ENCODE measurements at places on chromosomes 7 and 10.

- DNase-seq = no peak
These were observed 305.4 kb upstream of the SHH start for GRCh38 chr7:156117542-156118247.

- no peak for DNase-seq
These were observed 176.4 kb downstream of the TAX1BP1 start for GRCh38 chr7:27916372-27916771.

GRCh38 chr10:69409968-69410367 lies 6.8 kb downstream of the TACR2 start:
- DNase-seq = no peak

DNA sequence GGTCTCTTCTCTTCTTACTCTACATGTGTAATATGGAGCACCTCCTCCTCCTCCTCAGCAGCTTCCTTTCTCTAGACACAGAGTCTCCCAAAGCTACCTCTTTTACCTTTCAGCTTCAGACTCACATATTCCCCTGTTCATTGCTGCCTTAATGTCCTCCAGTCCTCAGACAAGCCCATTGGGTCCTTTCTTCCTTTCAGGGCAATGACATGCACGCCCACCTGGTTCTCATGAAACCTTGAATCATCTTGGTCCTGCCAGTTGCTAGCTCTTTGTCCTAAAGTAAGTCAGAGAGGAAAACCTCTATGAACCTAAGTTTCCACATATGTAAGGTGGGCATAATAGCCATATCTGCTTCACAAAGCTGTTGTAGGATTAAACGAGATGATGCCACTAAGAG lies 227.0 kb downstream of the RPS24 start:
- DNase-seq = no peak

GRCh38 chr10:86815035-86815617 lies 58.7 kb downstream of the BMPR1A start:
- DNase-seq = peak; percentile 58

DNA sequence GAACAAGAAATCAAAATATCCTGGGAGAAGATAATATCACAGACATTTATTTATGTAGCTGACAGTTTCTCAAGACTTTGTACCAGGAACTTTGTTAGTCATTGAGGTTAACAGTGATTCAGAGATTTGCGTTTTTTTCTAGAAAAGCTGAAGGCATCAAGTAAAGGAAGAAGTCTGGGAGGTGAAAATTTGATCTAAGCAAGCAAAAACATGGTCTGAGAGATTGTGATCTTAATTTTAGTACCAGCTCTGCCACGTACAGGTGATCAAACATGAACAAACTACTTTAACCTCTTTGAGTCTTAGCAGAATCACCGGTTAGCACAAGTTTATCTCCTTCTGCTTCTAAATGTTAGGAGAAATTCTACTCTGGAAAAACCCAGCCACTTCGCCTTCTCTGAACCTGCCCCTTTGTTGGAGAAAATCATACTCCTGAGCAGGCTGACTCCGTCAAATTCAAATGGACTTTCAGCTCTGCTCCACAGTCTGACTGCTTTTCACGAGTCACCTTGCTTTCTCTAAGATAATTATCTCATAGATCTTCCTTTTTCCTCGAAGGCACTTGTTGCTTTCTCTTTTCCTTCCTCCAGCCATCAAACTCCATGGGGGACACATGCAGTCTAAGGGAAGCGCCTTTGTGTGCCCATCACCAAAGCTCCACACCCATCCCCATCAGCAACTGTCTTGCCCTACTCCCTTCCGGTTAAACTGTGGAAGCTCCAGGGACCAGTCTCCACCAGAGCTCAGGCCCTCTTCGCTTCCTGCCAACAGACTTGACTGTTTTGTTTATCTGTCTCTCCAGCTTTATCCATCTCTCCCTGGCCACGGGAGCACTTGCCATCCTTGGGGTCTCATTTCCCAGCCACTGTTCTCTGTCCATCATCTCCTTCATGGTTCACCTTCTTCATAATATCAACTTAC lies 86.3 kb downstream of the PRKCQ start:
- DNase-seq = no peak

- DNase-seq = no peak
These were observed 45.4 kb downstream of the KAT6B start for GRCh38 chr10:74871595-74872382.

DNA sequence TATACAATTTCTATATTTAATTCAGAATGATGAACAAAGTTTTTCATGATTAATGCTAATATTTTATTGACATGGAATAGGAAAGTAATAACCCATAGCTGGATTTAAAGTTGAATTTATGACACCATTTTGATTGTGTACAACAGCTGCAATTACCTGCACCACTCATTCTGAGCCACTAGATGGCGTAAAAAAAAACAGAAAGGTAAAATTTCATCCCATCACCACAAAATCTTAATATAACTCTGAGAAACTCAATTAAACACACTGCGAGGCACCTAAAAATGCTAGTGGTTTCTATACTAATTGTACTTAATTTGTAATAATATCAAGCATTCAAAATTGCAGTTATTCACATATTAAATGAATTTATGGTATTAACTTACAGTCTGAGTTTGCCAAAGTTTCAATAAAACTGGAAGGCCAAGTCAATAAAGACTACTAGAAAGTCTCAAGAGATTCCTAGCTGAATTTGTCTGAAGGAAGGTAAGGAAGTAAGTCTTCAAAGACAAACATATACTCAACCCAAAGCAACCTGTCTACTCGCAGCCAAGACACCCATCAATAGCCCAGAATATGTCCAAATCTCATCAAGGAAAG lies 182.5 kb downstream of the SKAP2 start:
- DNase-seq = peak; percentile 42

GRCh38 chr10:114839901-114840300 lies 18.3 kb downstream of the FHIP2A start:
- DNase-seq = no peak

GRCh38 chr7:135352285-135352684 lies 118.6 kb downstream of the STRA8 start:
- no peak for DNase-seq

GRCh38 chr10:103281753-103282152 lies 4.8 kb downstream of the INA start:
- no peak for DNase-seq

DNA sequence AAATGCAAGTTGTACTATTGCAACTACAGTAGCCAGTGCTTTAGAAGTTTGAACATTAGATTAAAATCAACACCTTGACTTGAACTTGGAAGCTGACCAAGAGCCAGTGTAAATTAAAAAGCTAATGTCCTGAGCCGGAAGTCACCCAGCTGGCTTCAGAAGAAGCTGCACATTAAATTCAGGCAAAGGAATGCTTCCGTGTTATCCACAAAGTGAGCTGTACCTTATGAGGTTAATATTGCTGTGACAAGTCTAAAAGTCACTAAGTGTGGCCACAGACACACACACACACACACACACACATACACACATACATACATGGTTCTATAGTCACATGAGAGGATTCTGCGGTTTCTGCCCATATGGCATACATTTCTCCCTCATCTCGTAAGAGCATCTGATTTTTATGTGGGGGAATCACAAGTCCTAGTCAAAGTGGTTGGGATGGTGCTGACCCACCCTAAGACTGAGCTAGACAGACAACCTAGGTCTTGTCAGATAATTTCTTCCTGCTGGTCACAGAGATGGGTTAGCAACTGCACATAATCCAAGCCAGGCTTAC lies 612.9 kb downstream of the SORCS1 start:
- peak; percentile 64 for DNase-seq

DNA sequence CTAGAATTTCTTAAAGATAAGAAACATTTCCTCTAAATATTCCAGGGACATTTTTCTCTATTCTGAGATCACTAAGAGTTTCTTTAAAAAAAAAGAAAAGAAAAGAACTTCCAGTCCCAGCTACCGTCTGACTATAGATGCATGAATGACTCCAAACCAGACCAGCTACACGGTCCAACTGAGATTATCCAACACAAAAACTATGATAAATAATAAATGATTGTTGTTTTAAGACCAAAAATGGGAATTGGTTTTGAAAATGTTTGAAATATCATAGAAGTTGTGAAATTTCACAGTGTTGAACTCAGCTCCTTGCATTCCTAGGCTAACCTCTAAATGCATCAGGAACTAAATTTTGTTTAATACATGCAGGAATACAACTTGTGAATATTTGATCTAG lies 1619.6 kb upstream of the LRRTM3 start:
- no peak for DNase-seq

DNA sequence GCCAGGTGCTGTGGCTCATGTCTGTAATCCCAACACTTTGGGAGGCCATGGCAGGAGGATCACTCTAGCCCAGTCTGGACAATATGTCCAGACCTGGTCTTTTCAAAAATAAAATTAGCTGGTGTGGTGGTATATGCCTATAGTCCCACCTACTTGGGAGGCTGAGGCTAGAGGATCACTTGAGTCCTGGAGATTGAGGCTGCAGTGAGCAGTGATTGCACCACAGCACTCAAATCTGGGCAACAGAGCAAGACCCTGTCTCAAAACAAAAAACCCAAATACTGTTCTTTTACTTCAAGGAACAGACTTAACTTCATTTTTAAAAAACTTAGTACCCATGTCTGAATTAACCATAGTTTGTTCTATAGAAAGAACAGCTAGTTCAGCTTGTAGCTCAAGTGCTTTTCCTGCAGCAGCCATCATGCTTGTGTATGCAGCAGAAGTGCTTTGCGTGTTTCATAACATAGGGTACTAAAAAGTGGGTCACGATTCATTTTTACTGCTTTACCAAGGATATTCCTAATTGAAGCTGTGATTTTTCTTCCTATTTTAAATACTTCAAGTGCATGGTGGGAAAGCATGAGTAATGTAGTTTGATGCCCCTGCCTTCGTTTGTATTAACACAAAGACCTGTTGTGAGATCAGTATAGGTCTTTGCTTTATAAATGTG lies 5.9 kb downstream of the EIF4H start:
- no peak for DNase-seq

DNA sequence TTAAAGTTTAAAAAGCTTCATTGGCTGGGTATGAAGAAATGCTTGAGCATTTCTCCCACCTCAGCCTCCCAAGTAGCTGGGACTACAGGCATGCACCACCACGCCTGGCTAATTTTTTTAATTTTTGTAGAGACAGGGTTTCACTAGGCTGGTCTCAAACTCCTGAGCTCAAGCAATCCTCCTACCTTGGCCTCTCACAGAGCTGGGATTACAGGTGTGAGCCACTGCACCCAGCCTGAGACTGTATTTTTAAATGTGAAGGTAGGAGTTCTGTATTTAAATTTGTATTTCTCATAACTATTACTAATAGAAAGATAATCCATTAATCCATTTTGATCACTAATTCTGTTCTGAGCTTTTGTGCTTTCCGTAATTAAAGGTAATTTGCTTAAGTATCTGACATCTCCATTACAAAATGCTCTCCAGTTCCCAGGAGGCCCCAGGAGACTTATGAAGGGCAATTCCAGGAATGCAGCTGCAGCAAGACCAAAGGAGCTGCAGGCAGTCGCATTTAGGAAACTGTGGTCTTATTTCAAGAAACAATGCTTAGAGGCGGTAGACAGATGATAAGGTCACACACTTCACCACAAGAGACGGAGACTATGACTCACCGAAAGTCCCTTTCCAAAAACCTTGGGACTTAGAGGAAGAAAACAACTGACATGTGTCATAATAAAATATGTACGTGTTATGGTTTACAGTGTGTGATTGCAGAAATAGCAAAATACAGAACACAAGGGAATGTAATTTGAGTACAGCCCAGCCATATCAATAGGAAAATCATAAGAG lies 23.3 kb downstream of the YAE1 start:
- peak; percentile 89 for DNase-seq

GRCh38 chr7:27149842-27150567 lies 2.4 kb downstream of the HOXA3 start:
- DNase-seq = no peak

GRCh38 chr7:20834656-20835055 lies 48.0 kb upstream of the SP8 start:
- no peak for DNase-seq

GRCh38 chr7:121330053-121330833 lies 1.4 kb downstream of the WNT16 start:
- DNase-seq = peak; percentile 35

- peak; percentile 45 for DNase-seq
These were observed 7.0 kb downstream of the NAT16 start for GRCh38 chr7:101172854-101173751.

DNA sequence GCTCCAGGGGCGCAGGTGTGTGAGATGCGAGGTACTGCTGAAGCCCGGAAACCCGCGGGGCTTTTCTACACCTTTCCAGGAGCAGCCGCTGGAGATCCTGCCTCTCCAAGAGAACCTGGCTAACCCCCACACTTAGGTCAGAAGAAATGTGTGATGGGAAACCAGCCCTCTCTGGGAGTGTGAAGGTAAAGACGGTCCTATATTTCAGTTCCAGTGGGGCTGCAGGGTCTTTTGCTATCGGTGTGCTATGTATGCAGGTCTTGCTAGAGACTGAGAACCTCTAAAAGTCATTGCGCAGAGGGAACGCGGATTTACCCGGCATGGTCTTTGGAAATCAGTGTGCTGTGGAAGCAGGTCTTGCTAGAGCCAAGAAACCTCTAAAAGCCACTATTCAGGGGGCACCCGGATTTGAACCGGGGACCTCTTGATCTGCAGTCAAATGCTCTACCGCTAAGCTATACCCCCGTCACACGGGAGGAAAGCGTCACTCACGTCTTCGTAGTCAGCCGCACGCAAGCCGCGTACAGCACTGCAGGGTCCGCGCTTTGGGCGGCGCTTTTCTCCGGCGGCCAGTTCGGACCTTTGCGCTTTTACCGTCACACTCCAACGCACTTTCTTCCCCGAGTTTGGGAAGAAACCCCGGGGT lies 46.0 kb downstream of the ZNF777 start:
- peak; percentile 77 for DNase-seq

DNA sequence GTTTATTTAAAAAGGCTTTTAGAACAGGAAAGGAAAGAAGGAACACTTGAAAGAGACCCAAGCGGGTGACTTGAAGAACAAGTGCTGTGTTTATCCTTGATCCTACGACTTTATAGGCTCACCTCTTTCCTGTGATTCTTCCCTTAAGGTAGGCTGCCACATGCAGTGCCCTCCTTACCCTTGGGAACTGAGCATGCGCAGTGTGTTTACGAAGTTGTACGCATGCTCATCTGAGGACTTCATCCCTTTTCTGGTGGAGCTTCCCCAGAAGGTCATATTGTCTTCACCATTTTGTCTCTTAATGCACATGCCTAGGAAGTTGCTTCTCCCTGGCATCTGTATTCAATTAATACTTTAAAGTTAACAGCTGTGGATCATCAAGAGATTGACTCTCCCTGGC lies 49.9 kb upstream of the VOPP1 start:
- DNase-seq = no peak

- DNase-seq = peak; percentile 31
These were observed 1.8 kb downstream of the STMP1 start for GRCh38 chr7:135664046-135664589.

- DNase-seq = no peak
These were observed 149.8 kb downstream of the NSUN6 start for GRCh38 chr10:18501629-18502028.

DNA sequence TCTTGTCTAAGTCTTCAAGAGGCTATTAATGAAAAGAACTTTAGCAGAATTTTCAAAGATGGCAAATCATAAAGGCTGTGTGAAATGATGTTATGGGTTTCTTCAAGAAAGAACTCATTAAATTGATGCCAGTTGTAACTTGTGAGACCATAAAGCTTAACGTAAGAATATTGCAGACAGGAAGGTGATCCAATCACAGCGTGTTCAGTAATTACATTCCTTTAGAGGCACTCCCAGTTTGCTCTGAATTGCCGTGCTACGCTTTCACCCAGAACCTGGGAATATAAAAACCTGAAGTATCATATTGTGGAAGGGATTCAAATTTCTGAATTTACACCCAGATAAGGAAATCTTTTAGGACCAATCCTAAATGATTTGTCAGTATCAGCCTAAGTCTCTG lies 64.1 kb upstream of the ITGB1 start:
- DNase-seq = no peak

Data from fibroblast of upper back skin (primary cell).